ENCODE measurements at places on chromosomes 4 and X.

- DNase-seq: no peak
Observed at GRCh38 chr4:73505567-73505966, 24.0 kb downstream of the AFM start.

DNA sequence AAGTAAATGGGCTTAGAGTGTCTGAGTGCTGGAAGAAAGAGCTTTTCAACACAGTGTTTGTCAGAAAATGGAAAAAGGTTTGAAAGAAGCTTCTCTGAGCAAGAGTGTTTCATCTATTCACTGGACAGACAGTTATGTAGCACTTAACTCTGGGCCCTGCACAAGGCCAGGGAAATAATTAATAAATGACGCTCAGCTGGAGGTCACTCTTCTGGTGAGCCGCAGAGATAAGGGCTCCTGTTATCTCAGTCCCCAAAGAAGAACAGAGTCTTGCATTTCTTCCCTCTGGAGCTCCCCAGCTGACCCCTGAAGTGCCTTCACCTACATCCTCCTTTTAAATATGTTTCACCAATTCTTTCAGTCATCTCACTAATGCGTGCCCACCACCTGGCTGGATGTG, 90.4 kb downstream of the SLC16A2 start:
- no peak for DNase-seq

DNA sequence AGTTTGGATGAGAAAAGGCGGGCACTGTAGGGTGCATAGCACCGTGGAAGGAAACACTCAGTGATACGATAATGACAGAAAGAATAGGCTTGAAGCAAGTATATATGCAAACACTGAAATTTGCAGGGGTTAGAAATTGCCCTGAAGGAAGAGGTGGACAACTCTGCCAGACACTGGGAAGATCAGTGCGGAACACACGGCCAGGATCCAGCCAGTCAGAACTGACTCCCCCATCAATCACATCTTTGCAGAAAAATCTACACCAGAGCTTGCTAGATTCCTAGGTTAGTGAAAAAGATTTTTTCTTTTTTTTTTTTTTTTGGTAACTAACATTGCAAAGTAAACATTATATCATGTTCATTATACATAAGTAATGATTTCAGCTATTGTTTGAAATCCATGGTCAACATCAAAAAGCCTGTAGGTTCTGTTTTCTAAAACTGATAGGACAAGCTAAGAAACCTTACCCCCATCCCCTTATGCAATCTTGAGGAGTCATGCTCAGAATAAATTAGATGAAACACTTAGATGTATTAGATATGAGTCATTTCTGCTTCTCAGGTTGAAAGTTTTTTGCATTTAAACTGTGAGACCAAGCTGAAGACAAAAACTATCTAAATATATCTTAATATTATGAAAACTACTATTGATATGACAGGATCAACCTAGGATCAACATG, 38.9 kb downstream of the TRIML1 start:
- DNase-seq: no peak

GRCh38 chr4:37889849-37890800, 759 bp upstream of the TBC1D1 start:
- peak; percentile 5 for DNase-seq

- DNase-seq: no peak
Observed at GRCh38 chr4:170425521-170426143, 335.9 kb upstream of the AADAT start.

- DNase-seq: no peak
Observed at GRCh38 chr4:183588169-183588675, 70.8 kb downstream of the RWDD4 start.

- DNase-seq: no peak
Observed at GRCh38 chrX:109372716-109373115, 109.2 kb downstream of the GUCY2F start.

DNA sequence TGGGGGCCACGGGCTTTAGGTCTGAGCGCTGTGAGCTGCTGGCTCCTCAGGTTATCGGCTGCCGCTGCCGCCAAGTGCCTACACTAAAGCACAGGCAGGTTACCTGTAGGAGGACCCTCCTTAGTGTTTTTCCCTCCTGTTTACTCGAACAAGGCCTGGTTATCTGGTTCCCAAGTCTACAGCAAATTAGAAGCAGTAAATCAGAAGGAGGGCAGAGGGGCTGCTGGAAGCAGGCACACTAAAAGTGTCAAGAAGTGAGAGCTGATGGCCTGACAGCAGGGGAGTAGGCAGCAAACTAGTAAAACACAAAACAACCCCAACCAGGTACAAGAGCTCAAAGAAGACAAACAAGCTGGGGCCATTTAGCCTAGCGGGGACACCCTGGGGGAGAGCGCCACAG, 125.0 kb upstream of the PJA1 start:
- no peak for DNase-seq

- no peak for DNase-seq
Observed at GRCh38 chr4:176499518-176499917, 179.8 kb downstream of the SPCS3 start.

DNA sequence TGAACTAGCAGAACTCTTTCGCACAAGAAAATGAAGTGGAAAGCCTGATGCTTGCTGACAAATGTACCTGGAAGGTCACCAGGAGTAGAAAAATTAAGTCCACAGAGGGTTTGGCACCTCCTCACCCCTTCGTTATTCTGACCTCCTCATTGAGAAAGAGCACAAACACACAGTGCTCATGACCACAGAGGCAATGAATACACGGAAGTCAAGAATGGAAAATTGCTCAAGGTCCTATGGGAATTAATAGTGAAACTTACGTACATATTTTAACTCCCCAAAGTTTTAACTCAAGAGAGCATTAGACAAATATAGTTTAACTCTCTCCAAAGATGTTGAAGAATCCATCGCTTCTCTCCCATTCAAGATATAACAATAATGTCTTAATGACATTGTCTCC, 83.6 kb upstream of the CAMK2D start:
- DNase-seq: no peak

DNA sequence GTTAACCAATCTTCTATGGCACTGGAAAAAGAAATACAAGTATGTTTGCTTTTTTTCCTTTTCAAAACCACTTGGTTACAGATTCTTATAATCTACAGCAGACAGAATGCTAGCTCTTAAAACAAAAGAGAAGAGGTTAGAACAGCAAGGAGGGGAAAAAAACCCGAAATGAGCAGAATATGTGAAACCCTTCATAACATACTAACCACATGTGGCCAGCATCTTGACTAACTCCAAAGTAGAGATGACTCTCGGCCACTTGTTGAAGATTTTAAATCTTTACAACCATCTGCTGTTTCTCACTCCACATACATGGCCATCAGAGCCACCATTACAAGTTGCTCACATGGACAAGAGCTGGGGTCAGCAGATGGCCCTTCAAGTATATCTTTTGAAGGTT, 100.3 kb downstream of the PAPSS1 start:
- no peak for DNase-seq

DNA sequence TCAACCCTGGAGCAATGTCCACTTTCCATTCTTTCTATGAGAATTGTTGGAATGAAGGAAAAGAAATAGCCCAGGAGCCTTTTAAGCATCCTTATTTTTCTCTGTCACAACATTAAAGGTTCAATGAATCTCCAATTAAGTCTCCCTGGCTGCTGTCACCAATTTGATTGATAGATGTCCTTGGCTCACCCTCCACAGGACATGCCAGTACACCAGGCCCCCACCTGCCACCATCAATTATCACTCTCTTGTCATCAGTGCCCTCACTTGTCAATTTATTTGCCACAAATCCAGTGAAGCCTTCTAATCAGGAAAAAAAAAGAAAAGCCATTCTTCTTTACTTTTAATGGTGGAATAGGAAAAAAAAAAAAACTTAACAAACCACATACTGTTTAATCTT, 453.6 kb downstream of the CENPC start:
- DNase-seq: no peak

GRCh38 chr4:141473026-141473540, 163.3 kb upstream of the IL15 start:
- no peak for DNase-seq

GRCh38 chr4:92047209-92047875, 256.4 kb upstream of the GRID2 start:
- DNase-seq: no peak

DNA sequence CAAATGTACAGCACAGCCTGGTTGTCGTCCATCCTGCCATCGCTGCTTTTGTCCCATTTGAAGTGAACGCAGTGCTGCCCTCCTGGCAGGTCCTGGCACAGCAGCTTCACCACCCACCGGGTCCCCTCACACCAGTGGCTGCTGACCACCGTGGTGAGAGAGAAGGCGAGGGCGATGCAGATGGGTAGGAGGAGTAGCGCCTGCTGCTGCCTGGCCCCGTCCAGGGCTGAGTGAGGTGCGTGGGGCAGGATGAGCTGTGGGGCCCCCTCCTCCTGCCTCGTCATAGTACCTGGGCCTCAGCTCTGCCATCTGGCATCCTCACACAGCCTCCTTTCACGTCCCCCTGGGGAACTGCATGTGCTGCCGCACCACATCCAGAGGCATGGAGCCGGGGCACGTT, 1.8 kb downstream of the DCAF8L2 start:
- no peak for DNase-seq
